ENCODE measurements at places on chromosomes 2 and 18.

DNA sequence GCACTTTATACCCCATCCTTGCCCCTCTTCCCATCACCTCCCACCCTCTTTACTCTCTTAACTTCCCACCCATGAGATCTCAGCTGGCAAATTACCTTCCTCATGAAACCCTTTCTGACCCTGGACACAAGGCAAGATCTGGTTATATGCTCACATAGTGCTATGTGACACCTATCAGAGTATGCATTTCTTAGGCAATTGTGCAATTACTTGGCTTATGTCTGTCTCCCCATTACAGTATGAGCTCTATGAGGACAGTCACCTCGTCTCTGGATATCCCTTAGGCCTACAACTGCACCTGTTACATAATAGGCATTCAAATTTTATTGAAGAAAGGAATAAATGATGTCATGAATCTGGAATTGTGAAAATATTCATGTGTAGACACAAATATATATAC lies 91.4 kb downstream of the ZNF385B start:
- ATAC-seq = no peak

DNA sequence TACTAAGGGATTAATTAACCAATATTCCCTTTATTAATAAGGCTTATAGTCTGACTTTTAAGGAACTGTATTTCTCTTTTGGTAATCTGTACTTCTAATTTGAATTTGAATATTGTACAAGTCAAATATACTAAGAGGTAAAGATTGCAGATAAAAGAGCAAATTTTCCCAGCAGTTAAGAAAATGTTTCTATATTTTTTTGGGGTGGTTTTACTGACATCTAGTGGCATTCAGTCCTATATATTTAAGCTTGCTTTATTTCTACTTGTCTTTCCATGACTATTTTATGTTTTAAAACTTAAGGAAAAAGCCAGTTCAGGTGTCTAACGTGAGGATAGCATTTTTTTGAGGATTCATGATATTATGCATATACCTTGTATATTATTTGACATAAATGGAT lies 41.6 kb downstream of the TDRD15 start:
- ATAC-seq = no peak

DNA sequence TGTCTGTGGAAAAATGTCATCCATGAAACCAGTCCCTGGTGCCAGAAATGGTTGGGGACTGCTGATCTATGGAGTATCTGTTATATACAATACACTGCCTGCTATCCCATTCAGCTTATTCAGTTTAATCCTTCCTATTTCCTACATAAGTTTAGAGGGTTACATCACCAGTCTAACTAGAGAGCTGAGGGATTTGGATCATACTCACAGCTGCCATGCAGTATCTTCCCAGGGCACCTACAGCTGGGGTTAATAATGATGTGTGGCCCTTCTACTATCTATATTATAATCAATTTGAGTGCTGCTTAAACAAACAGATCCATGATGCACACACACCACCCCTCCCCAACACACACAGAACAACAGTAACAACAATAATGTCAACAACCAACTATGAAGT lies 524.0 kb downstream of the LRRTM4 start:
- ATAC-seq = no peak

DNA sequence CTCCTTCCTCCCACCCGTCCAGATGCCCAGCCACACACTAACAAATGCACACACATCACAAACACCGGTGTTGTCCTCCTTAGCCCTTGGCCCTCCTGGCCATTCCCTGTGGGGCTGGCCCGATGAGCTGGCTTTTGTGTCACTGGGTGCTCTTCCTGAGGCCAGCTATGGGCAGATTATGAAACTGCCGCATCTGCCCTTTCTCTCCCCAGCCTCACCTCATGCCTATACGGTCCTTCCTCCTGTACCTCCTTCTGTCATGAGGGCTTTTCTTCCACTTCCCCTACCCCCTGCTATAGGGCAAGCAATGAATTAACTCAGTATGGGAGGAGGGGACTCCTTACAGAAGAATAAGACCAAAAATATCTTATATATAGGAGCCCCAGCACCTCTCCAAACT lies 10.3 kb upstream of the INO80C start:
- ATAC-seq = no peak

- ATAC-seq = no peak
Observed at GRCh38 chr2:6876309-6876708, 1.3 kb upstream of the RSAD2 start.

- no peak for ATAC-seq
Observed at GRCh38 chr2:184210329-184210728, 388.0 kb upstream of the ZNF804A start.
